CD4-positive, alpha-beta T cell treated with Interleukin-6 at 100 ng/mL for 8 hours (primary cell): ENCODE measurements at places on chromosomes 4 and X.

DNA sequence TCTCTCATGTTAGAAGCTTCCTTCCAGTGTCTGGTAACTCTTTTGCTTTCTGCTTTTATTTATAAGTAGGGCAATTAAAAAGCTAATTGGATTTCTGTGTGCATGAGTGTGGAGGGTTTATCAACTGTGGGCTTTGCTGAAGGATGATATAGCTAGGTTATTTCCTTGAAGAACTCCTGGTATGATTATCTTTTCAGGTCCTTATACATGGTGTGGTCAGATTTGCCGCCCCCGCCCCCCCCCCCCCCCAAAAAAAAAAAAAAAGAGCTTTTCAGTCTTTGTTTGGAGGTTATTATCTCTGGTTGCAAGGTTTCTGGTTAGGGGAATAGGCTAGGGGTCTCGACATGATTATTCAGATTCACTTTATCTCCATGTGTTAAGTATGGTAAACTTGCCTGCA, 35.9 kb downstream of the MOB1B start:
- no peak for DNase-seq

GRCh38 chrX:40006106-40007017, 91.4 kb downstream of the BCOR start:
- no peak for DNase-seq

DNA sequence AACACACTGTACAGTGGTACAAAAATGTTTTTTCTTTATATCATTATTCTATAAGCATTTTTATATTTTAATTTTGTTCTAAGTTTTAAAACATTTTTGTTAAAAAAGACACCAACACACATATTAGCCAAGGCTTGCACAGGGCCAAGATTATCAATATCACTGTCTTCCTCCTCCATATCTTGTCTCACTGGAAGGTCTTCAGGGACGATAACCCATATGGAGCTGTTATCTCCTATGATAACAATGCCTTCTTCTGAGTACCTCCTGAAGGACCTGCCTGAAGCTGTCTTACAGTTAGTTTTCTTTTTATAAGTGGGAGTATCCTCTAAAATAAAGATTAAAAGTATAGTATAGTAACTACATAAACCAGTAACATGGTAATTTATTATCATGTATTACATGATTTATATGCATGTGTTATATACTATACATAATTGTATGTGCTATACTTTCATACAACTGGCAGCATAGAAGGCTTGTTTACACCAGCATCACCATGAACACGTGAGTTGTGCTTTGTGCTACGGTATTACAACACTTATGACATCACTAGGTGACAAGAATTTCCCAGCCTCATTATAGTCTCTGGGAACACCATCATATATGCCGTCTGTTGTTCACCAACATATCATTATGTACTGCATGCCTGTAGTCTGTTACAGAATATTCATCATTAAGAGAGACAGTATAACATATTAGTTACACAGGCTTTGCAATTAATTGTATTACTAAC, 90.7 kb downstream of the WDFY3 start:
- no peak for DNase-seq

- DNase-seq, result no peak
Observed at GRCh38 chr4:42906341-42906740, 13.8 kb downstream of the GRXCR1 start.

GRCh38 chr4:184370711-184371389, 103.5 kb downstream of the IRF2 start:
- DNase-seq, result no peak

DNA sequence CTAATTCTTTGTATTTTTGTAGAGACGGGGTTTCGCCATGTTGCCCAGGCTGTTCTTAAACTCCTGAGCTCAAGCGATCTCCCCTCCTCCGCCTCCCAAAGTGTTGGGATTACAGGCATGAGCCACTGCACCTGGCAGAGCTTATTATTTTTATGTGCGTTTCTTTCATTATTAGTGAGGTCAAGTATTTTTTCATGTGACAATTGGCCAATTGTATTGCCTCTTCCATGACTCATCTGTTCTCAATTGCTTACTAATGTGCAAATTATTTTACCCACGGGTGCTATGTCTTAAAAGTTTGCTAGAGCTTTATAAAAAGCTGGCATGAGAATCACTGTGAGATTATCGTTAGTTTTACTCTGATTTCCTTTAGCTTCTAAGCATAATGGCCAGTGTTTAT, 13.0 kb upstream of the ARX start:
- no peak for DNase-seq

DNA sequence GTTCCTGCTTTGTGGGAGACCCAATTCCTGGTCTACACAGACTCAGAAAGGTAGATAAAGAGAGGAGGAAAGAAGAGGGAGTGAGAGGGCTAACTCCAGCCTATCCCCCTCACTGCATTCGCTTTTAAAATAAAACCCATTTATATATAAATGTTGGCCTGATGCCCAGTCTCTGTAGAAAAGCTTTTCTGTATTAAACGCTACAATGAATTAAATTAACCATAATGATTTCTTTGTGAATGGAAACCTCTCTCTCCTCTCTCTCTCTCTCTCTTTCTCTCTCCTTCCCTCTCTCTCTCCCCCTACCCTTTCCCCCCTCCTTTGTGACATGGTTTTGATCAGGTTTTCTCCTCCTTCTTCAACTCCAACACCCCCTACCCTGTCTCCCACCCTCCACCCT, 34.8 kb downstream of the PJA1 start:
- no peak for DNase-seq

GRCh38 chr4:173380987-173381386, 10.2 kb downstream of the SAP30 start:
- no peak for DNase-seq
